ENCODE measurements at places on chromosomes 2 and 18.

GRCh38 chr2:84636080-84636971 is 120.0 kb downstream of the DNAH6 start:
- no peak for DNase-seq

GRCh38 chr2:71600555-71600954 is 147.2 kb downstream of the DYSF start:
- DNase-seq = no peak

DNA sequence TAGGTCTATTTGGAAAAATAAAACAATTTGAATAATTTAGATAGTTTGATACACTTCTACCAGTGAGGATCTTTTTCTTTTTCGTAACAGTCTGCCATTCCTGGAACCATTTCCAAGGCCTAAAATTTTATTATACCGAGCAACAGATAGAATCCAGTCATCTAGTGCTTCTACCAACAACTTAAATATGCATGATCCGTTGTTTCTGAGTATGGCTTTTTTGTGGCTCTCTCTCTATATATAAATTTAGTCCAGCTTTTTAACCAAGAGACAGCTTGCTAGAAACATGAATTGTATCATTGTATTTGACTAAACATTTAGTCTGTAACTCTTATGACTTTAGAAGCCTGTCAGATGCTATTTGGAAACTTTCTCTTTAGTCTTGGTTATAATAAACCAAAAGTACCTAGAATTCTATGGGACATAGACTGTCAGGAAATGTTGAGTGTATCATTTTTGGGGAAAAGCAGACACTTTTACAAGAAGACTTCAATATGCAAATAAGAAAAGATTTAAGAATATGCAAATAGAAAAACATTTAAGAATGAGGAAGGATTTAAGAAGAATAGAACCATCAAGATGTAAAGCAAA is 161.4 kb downstream of the ZEB2 start:
- DNase-seq = no peak

DNA sequence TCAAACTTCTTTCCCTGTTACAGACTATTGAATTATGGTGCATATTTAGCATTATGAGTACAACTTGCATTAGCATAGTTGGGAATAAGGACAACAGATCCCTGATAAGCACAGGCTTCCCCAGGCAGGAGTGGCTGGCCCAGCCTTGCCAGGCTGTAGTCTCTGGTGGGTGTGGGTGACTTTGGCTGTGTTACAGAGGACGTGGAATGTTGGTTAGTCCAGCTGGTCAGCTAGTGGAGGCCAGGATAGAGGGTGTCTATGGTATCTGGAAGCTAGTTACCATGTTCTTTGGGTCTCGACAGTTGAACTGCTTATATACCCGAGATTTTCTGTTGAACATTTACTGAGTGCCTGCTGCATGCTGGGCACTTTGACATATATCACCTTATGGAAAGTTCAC is 4.7 kb downstream of the SH3RF3 start:
- DNase-seq = no peak

- no peak for DNase-seq
Measured at GRCh38 chr2:189104934-189105333, 74.6 kb downstream of the COL5A2 start.

DNA sequence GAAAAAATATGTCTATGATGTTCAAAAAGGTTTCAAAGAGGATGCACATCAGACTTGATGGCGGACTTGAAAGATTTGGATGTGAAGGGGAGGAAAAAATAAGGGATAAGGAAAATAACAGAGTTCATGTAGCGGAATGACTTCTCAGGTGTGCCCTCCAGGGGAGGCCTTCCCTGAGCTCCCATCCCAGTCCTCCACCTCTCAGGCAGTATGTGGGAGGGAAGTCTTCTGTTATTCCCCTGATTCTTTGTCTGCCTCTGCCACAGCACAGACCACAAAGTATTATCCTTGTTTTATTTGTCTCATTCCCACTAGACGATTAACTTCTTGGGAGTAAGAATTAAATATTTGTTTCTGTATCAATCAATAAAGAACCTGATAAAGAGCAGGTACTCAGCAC is 17.7 kb downstream of the COL5A2 start:
- no peak for DNase-seq

DNA sequence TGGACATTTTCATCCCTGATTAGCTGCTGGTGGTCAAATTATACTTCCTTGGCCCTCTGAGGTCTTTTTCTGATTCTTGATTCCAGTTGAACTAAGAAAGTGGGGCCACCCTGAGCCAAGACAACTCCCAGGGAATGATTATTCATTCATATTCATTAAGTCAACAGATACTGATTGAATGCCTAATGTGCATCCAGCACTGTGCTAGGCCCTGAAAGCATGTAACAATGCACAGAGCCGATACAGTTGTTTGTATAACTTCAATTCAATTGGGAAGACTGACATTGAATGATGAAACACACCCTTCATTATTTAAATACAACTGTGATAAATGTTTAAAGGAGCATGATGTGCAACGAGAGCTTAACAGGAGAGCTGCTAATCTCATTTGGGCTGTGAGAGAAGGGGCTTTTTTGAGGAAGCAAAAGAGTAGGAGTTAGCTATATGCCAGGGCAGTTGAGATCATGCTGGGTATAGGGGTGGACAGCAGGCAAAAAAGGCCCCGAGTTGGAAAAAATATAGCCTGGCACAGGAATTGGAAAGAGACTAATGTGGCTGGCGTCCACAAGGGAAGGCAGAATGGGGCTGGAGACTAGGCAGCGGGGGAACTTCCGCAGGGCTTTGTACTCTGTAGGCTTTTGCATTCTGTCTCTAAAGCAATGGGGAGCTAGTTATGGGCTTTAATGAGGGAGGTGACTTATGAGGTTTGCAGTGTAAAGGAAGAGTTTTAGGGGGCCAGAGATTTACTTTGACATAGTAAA is 57.2 kb upstream of the ACVR1 start:
- DNase-seq = no peak

GRCh38 chr2:58767828-58768714 is 526.9 kb upstream of the FANCL start:
- no peak for DNase-seq

GRCh38 chr2:189091253-189091652 is 88.3 kb downstream of the COL5A2 start:
- DNase-seq = no peak

DNA sequence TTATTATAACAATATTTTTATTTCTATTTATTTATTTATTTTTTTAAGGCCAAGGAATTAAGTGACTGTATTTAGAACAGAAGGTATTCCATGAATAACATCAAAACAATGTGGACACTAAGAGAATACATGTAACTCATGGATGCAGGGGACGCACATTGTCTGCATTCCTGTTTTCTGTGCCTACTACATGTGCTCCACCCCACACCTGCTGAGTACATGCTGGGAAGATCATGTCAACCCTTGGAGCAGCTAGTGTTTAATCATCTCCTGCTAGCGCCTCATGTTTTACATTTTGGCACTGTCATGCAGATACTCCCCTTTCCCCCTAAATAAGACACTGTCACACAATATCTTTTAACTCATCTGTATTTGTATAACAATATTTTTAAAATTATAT is 29.3 kb downstream of the DPYSL5 start:
- DNase-seq = no peak

- DNase-seq = no peak
Measured at GRCh38 chr18:4453874-4454536, 1.1 kb downstream of the DLGAP1 start.

Data from activated T-cell treated with anti-CD3 and anti-CD28 coated beads for 4 hours (primary cell).